Foreskin keratinocyte (primary cell): ENCODE measurements at places on chromosomes 13 and 19. TPM values are rescaled to one million over a fixed set of nuclear protein-coding genes. Genes with fewer than 3 reads are reported as not detected.

CATSPERD gene
- polyA plus RNA-seq: not detected in 2 replicates

ZNF20 gene
- polyA plus RNA-seq: 1.2 and 1.3 TPM in 2 replicates

RCBTB1 gene
- 7.4 and 7.5 TPM in 2 replicates for polyA plus RNA-seq

- DNase-seq: no peak
These were observed 2.8 kb downstream of the RNF113B start for GRCh38 chr13:98174307-98174706.

GRCh38 chr19:54464044-54464629 lies 559 bp upstream of the LENG9 start:
- peak; percentile 99 for DNase-seq

DNA sequence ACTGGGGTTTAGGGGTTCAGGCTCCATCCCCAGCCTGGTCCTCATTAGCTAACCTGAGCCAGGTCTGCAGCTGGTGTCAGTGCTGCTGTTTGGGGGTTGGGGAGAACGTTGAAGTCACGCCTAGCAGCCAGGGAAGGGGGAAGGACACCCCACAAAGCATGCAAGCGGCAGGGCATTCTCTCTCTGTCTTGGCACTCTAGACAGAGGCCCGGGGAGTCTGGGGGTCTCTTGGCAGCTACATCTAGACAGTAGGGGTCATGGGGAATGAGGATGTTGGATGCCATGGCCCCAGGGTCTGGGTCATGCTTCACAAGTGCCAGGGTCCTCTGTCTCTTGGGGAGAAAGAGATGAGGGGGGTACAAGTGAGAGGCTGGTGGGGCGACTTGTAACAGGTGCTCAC lies 2.6 kb downstream of the ERICH4 start:
- no peak for DNase-seq

DNA sequence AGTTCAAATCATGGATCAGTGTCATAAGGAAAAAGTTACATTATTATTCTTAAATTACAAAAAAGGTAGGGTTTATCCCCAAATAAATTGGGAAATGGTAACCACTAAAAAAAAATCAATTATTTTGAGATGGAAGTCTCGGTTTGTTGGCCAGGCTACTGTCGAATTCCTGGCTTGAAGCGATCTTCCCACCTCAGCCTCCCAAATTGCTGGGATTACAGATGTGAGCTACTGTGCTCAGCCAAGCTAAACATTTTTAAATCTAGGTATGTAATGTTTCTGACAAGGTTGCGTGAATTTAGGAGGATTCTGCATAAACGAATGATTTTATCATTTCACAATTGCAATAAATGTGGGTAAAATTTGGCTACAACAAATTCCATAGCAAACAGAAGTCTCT lies 2.0 kb downstream of the NAA16 start:
- no peak for DNase-seq

DNA sequence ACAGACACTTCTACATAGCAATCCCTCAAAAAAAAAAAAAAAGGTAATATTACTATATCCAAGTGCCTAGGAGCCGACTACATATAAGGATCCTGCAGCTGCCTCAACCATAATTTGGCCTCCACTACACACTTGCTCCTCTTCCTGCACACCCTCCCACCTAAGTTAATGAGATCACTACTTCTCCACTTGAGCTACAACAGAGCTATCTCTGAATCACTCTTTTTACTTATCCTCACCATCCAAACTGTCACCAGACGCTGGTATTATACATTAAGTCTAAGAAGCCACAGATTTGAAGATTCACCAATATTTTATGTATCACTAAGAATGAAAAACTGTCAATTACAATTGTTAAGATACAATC lies 8.3 kb downstream of the OBI1 start:
- no peak for DNase-seq

DNA sequence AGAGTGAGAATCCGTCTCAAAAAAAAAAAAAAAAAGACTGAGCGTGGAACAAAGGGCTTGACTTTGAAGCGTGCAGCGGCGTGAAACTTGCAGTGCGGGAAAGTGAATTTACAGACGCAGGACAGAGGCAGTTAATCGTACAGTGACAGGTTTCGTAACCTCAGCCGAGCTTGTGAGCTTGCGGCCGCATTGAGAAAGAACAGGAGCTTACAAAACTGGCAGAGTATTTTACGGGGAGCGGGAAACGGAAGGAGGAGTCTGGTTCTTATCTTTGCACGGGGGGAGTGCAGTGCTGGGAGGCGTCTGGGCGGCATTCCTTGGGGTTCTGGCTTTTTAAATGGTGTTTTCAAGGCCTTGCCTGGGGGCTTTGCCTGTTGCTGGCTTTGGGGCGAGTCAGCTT lies 6.0 kb upstream of the BSG start:
- DNase-seq: peak; percentile 42
